Stimulated activated effector memory CD8-positive, alpha-beta T cell treated with anti-CD3 and anti-CD28 coated beads, Interleukin-12 subunit alpha, Interleukin-12 subunit beta, amount 100 ng/mL, for 72 hours (primary cell): ENCODE measurements at places on chromosomes 6 and 20.

DNA sequence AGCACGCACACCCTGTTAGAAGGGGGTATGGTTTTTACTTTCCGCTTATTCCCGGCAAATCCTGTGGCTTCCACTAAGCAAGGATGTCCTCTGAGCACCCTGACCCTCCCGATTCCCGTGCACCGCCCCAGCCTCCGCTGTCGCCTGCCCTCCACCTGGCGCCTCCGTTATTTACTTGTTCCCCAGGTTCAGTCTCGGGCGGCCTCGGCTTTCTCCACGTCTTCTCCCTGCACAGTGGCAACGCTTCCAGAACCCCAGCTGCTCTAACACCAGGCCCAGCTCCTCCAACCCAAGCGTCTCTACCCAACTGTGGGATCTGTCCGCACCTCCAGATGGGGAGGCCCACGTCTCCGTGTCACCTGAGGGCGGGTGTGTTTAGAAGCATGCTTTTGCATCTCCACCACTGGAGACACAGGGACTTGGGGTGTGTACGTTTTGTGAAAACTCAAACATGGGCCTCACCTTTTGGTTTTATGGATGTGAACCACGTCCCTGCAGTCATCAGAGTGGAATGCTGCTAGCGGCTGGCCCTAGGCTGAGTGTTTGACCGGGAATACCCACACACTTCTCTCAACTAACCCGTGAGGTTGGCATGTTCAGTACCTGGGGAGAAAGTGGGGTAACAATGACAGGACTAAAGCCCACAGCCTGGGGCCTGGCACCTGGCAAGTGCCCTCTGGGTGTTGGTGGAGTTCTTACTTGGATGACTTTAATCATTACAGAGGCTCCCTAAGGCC, 79.9 kb downstream of the THBS2 start:
- no peak for DNase-seq

- DNase-seq, result no peak
Measured at GRCh38 chr6:158437571-158437970, 122.3 kb upstream of the TMEM181 start.

- no peak for DNase-seq
Measured at GRCh38 chr6:1383729-1384548, 5.4 kb upstream of the FOXF2 start.

GRCh38 chr6:87494761-87495422, 22.1 kb downstream of the SLC35A1 start:
- DNase-seq, result no peak

GRCh38 chr6:162854228-162854627, 126.5 kb downstream of the PACRG start:
- DNase-seq, result no peak

DNA sequence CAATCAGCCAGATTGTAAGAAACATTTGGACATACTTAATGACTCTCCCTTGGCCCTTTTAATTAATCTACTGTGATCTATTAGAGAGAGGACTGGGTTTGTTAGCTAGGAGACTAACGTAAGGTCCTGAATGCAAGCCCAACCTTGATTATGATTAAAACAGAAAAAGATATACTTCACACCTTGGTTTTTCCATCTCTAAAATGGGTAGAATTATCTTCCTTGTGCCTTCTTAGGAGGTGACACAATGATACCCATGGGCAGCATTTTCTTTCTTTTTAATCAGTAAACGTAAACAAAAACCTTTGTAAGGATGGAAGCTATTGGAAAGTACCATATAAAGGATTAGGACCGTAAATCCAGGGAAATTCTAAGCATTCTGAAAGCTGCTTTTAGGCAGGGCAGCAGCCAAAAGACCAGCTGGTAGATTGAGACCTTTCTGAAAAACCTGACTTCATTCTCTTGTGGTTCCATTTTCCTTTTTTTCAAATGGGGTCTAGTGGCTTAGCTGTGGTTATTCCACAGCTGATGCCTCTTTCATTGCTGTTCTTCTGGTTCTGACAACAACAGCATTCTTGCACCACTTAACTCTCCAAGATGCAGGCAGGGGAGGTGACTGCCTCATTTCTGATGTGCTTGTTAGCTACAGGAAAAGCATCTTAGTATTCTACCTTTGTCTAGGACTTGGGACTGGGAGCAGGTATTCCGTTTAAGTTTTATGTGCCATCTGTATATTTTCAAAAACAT, 27.4 kb downstream of the RREB1 start:
- no peak for DNase-seq

DNA sequence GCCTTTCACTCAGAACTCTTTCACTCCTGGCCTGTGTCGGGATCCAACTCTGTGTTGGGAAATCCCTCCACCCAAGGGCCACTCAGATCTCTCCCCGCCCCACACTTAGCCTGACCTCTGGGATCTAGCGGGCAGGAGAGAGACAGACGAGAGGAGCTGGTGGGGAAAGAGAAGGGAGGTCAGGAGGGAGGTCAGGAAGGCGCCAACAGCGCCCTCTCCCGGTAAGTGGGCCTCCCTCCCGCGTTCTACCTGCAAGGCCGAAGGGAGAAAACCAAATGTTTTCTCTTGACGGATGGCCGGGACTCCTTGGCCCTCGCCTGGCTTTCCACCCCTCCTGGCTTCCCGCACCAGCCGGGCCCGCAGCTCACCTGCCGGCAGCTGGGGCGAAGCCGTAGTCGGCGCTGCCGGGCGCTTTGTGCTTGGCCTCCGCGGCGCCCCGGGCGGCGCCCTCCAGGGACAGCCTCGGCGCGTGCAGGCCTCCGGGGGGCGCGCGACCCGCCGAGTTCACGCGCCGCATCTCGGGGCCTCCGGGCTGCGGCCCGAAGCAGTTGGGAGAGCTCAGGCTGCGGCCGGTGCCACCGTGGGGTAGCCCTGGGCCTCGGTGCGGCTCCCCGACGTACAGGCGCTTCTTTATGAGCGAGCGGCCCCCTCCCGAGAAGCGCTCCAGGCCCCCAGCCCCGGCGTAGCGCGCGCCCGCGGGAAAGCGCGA, 38.2 kb downstream of the C6orf132 start:
- DNase-seq, result peak; percentile 93

DNA sequence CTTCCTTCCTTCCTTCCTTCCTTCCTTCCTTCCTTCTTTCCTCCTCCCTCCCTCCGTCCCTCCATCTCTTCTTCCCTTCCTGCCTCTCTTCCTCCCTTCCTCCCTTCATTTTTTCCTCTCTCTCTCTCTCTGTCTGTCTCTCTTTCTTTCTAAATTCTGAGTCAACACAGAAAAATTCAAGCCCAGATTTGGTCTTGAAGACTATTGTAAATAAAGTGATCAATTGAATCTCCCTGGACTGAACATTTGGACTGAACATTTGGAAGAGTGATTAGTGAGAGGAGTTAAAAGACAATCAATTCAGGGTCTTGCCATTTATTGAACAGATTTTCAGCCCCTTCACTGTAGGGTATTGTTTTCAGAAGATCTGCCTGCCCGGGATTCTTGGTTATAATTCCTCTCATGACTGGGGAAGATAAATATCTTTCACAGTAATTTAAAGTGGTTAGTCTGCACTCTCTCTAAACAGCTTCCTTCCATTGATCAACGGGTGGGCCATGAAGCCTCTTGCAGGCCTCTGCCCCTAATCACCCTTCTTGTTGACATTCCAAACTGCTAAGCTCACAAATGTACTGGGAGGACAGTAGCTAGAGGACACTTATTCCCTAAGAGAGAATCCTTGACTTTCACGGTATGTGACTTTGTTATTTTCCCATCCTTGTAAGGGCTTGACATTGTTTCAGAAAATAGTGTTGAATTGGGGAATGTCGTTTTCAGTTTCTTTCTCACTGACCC, 101.7 kb upstream of the BMP2 start:
- DNase-seq, result no peak

- DNase-seq, result no peak
Measured at GRCh38 chr6:166611631-166612030, 15.4 kb downstream of the RPS6KA2 start.

- no peak for DNase-seq
Measured at GRCh38 chr6:16181439-16182297, 52.8 kb downstream of the MYLIP start.

DNA sequence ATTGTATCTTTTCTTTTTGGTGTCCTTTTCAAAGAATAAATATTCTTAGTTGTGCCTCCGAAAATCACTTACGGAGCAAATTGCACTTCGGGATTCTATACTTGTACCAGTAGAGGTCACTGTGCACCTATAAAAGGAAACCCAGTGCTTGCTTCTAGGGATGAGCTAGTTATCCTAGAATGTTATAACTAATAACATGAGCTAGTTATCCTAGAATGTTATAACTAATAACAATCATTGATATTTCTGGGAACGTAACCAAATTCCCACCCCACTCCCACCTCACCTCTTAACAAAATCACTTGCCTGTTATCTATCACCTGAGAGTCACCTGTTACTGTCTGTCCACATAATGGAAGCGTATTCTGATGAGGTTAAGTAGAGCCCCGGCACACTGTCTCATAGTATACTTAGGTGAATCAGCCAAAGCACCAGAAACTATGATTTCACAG, 126.9 kb upstream of the TIAM2 start:
- no peak for DNase-seq

GRCh38 chr20:6178537-6178936, 55.7 kb upstream of the FERMT1 start:
- DNase-seq, result no peak

DNA sequence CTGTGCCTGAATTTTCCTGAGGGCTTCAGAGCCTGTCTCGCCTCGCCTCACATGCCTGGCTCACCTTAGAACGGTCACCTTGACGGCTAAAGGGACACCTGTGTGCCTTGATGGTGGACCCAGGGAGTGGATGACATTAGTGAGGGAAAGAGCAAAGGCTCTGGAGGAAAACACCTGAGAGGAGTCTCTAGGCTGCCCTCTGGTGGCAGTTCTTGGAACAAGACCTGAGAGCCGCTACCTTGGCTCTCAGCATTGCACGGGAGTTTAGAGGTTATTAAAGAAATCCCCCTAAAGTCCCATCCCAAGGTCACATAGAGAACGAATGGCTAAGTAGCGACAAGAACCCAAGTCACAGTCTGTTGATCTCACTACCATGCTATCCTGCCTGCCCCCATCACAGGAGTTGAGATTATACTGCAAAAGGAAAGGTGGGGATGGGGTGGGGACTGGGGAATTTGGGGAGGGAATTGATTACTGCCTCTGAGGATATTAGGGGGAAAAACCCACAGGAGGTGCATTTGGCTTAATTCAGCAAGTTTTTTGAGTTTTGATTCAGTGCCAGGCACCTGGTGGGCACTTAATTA, 7.9 kb upstream of the CDSN start:
- DNase-seq, result peak; percentile 62

DNA sequence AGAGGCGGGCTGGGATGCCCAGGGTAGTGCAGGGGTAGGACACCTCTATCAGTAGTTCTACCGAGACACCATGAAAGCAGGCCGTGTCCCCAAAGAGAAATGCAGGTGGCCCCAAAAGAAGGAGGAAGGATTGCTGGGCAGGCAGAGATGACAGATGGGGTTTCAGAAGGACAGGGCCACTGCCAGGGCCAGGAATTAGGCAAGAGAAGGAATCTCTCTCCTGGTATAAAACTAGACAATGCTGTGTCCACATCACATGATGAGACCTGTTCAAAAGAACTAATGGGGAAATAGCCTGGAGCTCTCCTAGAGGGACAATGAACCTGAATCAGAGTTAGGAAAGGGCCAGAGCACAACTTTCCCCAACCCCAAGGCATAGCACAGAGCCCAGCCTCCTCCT, 21.6 kb upstream of the VSX1 start:
- DNase-seq, result no peak

- no peak for DNase-seq
Measured at GRCh38 chr6:12801141-12801540, 84.6 kb downstream of the PHACTR1 start.

DNA sequence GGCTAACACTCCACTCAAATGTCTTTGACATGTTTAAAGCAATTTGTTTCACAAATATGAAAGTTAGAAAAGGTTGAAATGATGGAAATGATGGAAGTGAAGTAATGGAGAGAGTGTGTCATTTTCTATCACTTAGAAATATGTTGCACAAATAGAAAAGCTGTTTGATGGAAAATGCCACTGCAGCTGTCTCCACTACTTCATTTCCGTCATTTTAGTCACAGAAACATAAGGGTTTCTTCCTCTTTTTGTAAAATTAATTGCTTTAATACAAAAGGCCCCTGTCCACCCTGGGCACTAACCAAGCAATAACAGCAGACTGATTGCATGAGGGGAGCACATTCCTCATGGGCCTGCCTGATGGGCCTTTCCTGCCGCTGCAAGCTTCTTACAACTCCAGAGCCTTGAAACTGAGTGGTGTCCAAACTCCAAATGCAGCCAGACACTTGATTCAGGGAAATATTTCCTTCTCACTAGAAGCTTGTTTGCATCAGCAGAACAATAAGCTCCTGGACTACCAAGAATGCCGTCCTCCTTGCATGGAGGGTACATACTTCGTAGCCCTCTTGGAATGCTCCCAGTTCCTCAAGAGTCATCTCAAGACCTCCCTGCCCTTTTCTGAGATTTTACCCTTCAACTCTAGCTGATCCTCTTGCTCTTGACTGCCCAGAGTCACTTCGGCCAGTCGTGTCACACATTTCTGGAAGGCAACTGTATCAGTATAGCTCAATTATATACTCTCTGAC, 36.1 kb downstream of the F13A1 start:
- DNase-seq, result no peak

GRCh38 chr20:51702556-51702955, 65.6 kb downstream of the ATP9A start:
- no peak for DNase-seq

DNA sequence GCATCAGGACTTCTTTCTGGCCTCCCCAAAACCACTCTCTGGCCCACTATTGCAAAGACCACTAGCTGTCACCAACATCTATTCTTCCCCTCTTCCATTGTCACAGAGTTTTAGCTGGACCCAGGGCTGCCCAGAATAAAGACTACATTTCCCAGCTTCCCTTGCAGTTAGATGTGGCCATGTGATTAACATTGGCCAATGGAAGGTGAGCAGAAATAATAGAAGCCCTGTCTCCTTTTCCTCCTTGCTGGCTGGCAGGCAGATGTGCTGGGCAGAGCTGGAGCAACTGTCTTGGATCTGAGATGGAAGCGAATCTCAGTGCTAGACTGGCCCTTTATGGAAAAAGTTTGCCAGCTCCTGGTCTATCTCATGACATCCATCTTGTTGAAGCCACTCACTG, 97.0 kb downstream of the KCNB1 start:
- no peak for DNase-seq

- DNase-seq, result no peak
Measured at GRCh38 chr6:79246891-79247290, 12.4 kb upstream of the HMGN3 start.

GRCh38 chr6:136717716-136717990, 74.6 kb downstream of the MAP3K5 start:
- DNase-seq, result no peak

- DNase-seq, result no peak
Measured at GRCh38 chr20:24450624-24451376, 18.6 kb upstream of the SYNDIG1 start.

- DNase-seq, result no peak
Measured at GRCh38 chr6:135257631-135258405, 76.7 kb downstream of the MYB start.

- DNase-seq, result no peak
Measured at GRCh38 chr20:34615477-34615876, 57.0 kb downstream of the MAP1LC3A start.

GRCh38 chr6:3220366-3220765, 7.1 kb downstream of the TUBB2B start:
- DNase-seq, result no peak

DNA sequence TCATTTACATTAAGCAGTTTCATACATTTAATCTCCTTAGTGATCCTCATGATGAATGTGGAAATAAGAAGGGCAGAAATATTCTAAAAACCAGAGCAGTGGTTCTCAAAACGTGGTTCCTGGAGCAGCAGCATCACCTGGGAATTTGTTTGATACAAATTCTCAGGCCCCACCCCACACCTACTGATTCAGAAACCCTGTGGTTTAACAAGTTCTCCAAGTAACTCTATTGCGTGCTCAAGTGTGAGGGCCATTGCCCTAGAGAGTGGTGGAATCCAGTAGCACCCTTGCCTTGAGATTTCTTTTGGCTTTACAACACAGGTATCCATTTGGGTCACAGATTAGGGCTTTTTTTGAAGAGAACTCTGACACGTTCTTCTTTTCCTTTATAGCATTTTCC, 354.6 kb upstream of the FLRT3 start:
- no peak for DNase-seq
